ENCODE measurements at places on chromosomes 2 and 18. TPM values are rescaled to one million over a fixed set of nuclear protein-coding genes. Genes with fewer than 3 reads are reported as not detected.

Gene EMILIN1
- 0.25 TPM for total RNA-seq

Gene NOL4
- not detected for total RNA-seq

Gene MDH1B
- total RNA-seq, result 0.25 TPM

Gene E2F6
- 3.5 TPM for total RNA-seq

All from CD4-positive, alpha-beta T cell (primary cell).